ENCODE measurements at places on chromosomes 11 and 22.

DNA sequence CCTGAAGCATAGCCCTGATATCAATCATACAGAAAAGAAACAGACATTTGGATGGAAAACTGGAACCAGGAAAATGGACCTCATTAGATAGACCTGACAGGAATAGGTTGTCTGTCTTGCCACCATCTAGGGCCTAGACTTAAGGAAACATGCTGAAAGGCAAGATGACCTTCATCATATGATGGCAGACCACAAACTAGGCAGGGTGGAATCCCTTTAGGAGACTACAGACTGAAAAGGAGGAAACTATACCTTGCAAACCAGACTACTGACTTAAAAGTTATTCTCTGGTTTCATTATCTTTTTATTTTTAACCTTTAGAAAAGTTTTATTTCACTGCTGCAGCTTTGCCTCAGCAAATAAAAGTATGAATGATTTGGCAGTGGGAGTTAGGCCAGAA lies 20.3 kb downstream of the SBF2 start:
- no peak for DNase-seq

- no peak for DNase-seq
These were observed 113.5 kb upstream of the RCN1 start for GRCh38 chr11:31977343-31977742.

DNA sequence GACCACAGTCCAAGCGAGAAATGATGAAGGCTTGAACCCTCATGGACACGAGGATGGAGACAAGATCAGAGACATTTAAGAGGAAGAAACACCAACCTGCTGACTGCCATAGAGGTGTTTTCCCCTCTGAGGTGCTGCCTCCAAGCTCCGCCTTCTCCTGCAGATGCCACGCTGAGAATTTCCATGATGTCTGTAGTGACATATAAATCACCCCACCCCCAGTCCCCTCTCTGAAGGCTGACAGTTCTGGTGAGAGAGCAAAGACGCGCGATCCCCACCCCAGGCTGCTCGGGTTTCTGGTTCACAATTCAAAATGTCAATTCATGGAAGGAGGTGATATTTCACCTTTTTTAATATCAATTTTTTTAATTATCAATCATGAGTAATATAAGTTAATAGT lies 28.2 kb downstream of the LRRC32 start:
- peak; percentile 53 for DNase-seq

DNA sequence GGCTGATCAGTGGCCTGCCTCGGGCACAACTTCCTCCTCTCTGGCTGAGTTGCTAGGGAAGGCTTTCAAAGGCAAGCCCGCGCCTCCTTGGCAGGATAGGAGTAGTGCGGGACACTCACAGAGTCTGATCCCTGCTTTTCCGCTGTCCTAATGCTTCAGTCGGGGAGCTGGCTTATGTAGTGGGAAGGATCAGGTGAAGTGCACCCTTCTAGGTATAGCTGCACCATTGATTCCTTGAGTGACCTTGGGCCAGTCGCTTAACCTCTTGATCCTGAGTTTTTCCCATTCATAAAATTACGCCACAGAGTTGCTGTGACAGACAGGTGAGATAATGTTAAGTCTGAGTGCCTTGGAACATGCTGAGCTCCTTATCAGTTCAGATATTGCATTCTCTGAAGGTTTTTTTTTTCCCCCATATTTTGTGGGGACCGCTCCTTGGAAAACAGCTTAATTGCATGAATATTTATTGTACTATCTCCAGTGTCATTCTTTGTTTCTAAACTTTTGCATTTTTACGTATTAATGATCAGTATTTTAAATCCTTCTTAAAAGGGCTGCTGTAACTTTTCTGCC lies 961 bp downstream of the IPO7 start:
- no peak for DNase-seq
